ENCODE measurements at places on chromosomes 5 and 9. TPM values are rescaled to one million over a fixed set of nuclear protein-coding genes. Genes with fewer than 3 reads are reported as not detected.

Gene ZNF474
- 0.38 TPM for total RNA-seq

Gene AQP7
- total RNA-seq: not detected

Gene FAM169A
- total RNA-seq: 92.8 TPM

Gene SPINK4
- not detected for total RNA-seq

Gene EPB41L4B
- total RNA-seq: 8.9 TPM

Gene PLCXD3
- 2.4 TPM for total RNA-seq

Gene PDCD1LG2
- not detected for total RNA-seq

Gene TNFSF15
- 1.0 TPM for total RNA-seq

Gene HAVCR1
- total RNA-seq: not detected

Gene MORN5
- total RNA-seq: 1.4 TPM

Gene AQP3
- total RNA-seq: 43.3 TPM

Gene NFX1
- total RNA-seq: 41.0 TPM

Gene GPR151
- not detected for total RNA-seq

Gene IL4
- not detected for total RNA-seq

Gene SOX30
- total RNA-seq: 0.16 TPM

Gene PRSS3
- total RNA-seq: not detected

Gene NEUROG1
- 5.9 TPM for total RNA-seq

Gene PTPRD
- total RNA-seq: 244 TPM

Gene LPAR1
- total RNA-seq: 50.1 TPM

Gene TEX48
- total RNA-seq: not detected

Gene FST
- 11.4 TPM for total RNA-seq

Gene PDZD2
- 50.7 TPM for total RNA-seq

Gene SLC6A19
- total RNA-seq: 0.27 TPM

Gene DNAH5
- total RNA-seq: 0.49 TPM

Gene MSX2
- total RNA-seq: 0.82 TPM

Gene PCYOX1L
- 19.8 TPM for total RNA-seq

Gene SLC34A1
- total RNA-seq: not detected

Gene CCNO
- total RNA-seq: 0.27 TPM

Gene SLC1A3
- 183 TPM for total RNA-seq

Gene CCDC183
- 2.0 TPM for total RNA-seq

Gene KIF24
- total RNA-seq: 4.3 TPM

Gene DMRTA1
- total RNA-seq: 1.8 TPM

Gene FAM120A
- total RNA-seq: 85.7 TPM

Gene GFPT2
- total RNA-seq: 17.5 TPM

Gene ANGPTL2
- total RNA-seq: 26.6 TPM

Gene SLC46A2
- total RNA-seq: not detected

Gene LAMC3
- 9.9 TPM for total RNA-seq

Gene HTR4
- 0.27 TPM for total RNA-seq

Gene WNT8A
- not detected for total RNA-seq

Gene DIPK1B
- total RNA-seq: 26.2 TPM

Gene SLC36A1
- total RNA-seq: 6.5 TPM

Gene MZB1
- total RNA-seq: not detected

Gene CFAP157
- total RNA-seq: not detected

Gene ASPN
- 81.0 TPM for total RNA-seq

Gene LCP2
- total RNA-seq: 8.6 TPM

Gene OR1L6
- total RNA-seq: not detected

Gene CMBL
- 13.4 TPM for total RNA-seq

Gene PCDHGC5
- total RNA-seq: 6.6 TPM

Gene OCLN
- total RNA-seq: 19.7 TPM

Gene FAM153A
- total RNA-seq: 1.9 TPM

Gene OGN
- 296 TPM for total RNA-seq

Gene CYLC2
- total RNA-seq: not detected

Gene ZFP2
- 7.1 TPM for total RNA-seq

Gene CDKN2A
- total RNA-seq: 0.82 TPM

Gene FBLL1
- 15.7 TPM for total RNA-seq

Gene MEGF10
- total RNA-seq: 32.7 TPM

Gene FAM151B
- total RNA-seq: 12.6 TPM
